Left renal cortex interstitium (tissue), 4 donors: ENCODE measurements at places on chromosomes 11 and 22.

- no peak for DNase-seq
Observed at GRCh38 chr11:4962816-4963215, 7.3 kb upstream of the OR51A2 start.

DNA sequence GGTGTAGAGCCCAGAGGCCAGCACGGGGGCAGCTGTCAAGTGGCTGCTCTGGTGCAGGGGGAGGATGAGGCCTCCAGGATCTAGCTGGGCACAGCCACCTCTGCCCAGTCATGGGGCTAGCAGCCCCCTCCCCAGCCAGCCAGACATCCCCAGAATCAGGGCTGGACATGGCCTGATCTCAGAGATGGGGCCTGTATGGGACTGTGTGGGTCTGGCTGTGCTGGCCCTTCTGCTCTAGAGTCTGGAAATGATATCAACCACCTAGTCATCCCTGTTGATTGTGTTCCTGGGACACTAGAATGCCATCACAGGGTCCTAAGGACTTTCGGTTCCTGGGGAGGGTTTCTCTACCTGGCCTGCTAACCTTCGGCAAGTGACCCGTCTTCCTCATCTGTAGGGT, 2.8 kb downstream of the FLRT1 start:
- no peak for DNase-seq

- no peak for DNase-seq
Observed at GRCh38 chr11:131598305-131598704, 227.9 kb downstream of the NTM start.

DNA sequence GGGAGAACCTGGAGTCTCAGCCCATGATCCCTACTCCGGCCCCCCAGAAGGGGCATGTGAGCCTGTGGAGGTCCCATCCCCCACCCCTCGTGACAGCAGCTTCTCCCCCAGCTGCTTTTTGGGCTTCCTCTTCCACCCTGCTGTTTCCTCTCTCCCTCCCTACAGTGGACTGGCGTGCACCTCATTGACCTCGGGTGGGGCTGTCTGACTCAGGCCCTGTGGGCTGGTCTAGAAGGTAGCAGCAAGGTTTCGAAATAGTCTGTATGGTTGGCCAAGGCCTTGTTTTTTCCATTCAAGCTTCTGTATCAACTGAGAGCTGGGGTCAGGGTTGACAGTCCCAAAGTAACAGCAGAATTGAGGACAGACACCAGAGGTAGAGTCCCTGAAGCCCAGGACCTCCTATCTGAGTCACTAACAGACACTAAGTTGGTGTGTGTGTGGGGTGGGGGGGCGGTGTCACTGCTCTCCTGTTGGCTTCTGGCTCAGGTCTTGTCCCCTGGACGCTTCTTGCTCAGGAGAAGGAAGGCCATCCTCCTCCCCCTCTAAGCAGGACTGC, 7.7 kb downstream of the SLC37A2 start:
- no peak for DNase-seq

- DNase-seq, result no peak
Observed at GRCh38 chr11:119727523-119728151, 1.4 kb downstream of the NECTIN1 start.

GRCh38 chr11:113568566-113568965, 93.4 kb upstream of the DRD2 start:
- no peak for DNase-seq

DNA sequence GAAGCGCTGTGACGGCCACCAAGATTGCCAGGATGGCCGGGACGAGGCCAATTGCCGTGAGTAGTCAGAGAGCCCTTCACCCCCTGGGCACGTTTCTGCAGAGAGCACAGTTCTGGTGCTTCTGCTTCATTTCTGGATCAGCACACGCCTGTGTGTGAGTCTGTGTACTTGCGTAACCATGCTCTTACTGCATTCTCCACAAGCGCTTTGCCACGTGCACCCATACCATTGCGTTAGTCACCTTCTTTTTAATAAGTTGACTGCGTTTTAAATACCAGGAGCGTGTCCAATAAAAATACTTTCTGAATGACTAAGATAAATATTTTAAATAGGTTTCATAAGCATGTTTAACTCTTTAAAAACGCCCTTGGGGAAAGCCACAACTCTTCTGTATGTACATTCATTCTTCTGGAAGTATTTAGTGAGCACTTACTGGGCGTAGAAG, 143.0 kb upstream of the SORL1-AS1 start:
- no peak for DNase-seq

DNA sequence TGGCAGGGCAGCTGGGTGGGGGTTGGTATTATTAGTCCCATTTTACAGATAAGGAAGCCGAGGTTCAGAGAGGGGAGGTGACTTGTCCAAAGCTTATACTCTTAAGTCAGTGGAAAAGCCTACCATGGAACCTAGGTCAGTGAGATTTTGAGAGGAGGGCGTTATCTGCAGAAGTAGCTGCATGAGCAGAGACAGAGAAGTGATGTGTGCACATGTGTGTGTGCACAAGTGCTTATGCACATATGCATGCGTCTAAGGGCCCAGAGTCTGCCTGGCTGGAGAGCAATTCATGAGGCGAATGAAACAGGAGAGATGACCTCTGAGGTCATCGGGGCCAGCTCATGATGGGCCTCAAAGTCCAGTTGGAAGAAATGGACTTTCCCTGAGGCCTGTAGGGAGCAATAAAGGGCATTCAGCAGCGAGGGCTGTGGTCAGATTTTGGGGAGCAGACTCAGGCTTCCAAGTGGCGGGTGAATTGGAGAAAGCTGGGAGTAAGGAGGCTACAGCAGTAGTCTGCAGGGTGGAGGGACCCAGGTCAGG, 8.2 kb downstream of the PLEKHB1 start:
- DNase-seq, result no peak

GRCh38 chr11:10900681-10901415, 43.0 kb upstream of the ZBED5 start:
- no peak for DNase-seq

- no peak for DNase-seq
Observed at GRCh38 chr11:100752371-100753171, 65.5 kb downstream of the ARHGAP42 start.

DNA sequence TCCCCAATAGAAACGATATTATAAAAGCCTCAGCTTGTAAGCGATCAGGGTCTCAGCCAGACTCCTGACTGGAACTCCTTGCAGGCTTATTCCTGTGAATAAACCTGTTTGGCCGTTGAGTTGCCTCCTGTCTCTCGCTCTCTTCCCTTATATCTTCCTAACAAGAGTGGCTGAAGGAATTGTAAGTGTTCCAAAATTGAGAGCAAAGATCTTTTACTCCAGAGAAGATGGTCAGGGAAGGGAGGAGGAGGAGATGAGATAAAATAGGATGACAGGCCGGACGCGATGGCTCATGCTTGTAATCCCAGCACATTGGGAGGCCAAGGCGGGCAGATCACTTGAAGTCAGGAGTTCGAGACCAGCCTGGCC, 1.2 kb upstream of the SLC37A4 start:
- no peak for DNase-seq
